GM23338 (cell line): ENCODE measurements at places on chromosomes 2 and 18.

DNA sequence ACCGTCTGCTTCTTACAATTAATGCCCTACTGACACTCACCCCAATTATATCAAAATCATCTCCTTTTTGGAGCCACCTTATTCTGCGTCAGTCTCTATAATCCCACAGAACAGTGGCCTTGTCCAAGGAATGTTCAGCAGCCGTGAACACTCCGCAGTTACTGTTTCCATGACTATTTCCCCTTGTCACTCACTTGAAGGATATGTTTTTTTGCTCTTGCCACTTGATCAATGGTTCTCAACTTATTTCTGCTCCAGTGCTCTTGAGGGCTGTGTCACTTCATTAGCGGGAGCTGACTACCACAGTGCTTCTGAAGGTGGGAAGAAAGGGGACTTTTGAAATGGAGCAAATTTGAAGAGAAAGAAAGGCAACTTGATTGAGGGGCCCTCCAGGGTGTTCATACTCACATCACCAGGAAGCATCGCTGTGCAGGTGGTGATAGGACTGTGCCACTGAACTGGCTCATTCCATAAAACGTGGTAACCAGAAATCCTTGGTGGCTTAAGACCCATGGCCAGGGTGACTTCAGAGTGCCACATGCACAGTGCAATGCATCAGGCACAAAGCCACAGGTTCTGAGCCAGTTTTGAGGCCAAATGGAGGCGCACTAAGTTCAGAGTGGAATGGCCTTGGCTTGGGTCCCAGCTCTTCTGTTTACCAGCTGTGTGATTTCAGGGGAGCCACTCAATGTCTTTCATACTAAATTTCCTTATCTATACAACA lies 320.6 kb upstream of the RAB12 start:
- DNase-seq, result no peak

- DNase-seq, result no peak
Measured at GRCh38 chr2:14072338-14072737, 560.2 kb upstream of the LRATD1 start.

GRCh38 chr18:3400567-3401296 lies 49.2 kb upstream of the TGIF1 start:
- no peak for DNase-seq

- no peak for DNase-seq
Measured at GRCh38 chr18:35927430-35927829, 45.0 kb upstream of the RMP24 start.

- DNase-seq, result no peak
Measured at GRCh38 chr18:23188068-23188760, 52.9 kb downstream of the CABLES1 start.

DNA sequence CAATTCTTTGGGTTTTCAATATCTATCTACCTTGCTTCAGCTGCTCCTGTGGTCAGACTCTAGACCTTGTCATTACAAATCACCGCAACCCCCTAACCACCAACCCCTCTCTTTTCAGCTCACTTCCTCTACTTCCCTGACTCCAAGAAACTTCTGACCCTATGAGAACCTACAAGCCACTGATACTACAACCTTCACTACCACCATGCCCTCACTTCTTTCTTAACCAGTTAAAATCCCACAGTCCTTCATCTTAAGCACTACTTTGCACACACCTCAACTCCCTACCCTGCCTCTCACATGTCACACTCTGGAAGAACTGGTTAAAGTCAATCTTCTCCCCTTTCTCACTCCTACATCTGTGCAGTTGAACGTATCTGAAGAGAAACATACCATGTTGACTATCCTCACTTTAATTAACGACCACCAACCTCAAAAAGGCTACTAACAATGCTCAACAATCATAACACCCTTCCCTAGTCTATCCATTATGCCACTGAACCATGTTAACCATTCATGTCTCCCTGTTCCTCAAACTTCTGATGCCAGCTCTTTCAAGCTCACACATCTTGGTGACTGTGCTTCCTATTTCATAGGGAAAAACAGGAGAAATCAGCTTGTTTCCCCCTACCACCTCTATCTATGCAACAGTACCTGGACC lies 12.6 kb downstream of the EIF2AK3 start:
- no peak for DNase-seq

DNA sequence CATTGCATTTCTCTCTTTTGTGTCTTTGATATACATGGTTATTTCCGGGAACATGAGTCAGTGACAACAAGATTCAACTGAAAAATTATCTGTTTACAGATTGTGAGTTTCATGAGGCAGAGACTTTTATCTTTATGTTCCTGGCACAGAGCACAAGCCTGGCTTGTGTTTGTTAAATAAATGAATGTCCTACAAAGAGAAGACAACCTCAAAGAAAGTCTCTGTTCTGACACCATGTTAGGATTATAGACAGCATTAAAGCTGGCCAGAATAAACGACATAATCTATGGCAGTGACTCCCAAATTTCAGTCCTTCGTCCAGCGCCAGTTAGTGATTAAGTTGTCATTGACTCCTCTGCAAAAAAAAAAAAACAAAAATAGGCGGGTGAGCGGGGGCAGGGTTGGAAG lies 97.4 kb upstream of the DNAJC10 start:
- DNase-seq, result no peak

- DNase-seq, result peak; percentile 49
Measured at GRCh38 chr2:97645112-97645694, 659 bp upstream of the COX5B start.

DNA sequence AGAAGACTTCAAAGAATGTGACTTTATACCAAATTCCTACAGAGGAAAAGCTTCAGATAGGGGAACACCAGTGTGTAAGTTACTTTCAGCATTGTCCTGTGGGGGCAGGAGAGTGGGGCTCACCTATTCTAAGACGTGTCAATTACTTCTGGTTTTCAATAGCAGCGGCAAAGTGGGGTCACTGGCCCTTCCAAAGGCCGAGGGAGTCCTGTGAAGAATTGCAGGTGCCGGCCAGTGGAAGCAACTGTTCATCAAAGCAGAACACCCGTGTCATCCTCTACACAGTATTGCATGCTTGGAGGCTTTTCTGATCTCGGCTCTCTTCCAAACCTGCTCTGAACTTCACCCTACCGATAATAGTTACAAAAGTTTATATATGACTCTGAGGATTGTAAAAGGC lies 1176.5 kb upstream of the TMEFF2 start:
- peak; percentile 36 for DNase-seq

DNA sequence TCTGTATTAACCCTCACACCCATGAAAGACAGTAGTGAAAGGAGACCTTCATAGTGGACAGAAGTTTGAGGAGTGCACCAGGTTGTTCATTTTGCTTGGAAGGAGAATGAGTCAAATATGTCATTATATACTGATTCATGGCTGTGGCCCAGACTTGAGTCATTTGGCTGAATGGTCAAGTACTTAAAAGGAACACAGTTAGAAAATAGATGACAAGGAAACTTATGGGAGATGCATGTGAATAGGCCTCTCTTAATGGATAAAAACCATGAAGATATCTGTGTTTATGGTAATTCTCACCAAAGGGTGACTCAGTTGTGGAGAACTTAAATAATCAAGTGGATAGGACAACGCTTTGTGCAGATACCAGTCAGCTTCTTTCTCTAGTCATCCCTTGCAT lies 524.7 kb upstream of the CNTNAP5 start:
- no peak for DNase-seq

DNA sequence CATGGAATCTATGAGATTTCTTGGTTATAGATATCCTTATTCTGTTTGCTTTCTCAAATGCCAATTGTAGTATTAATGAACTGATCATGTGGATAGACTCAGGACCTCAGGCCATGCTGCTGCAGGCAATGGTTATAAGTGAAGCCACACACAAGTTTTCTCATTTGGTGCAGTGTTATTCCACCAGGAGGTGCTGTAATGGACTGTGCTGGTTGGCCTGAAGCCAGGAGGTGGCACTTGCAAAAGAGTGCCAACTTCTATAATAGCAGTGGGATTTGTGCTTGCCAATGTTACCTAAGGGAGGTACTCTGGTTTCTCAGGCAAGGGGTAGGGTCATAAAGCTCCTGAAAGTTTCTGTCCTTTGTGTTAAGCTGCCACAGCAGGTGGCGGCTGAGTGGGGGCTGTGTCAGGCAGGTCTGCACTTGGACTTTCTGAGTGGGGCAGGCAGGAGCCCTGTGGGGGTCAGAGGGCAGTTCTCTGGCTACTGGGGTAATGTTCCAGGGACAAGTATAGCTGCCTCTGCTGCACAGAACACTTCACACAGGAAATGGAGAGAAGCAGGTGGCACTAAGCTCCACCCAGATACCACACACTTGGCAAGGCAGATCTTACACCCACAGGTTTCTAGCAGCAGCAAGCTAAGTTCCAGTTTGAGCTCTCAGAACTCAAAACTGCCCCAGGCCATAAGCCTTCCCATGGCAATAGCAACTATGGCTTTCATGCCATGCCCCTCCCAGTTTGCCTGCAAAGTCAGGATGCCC lies 352.6 kb upstream of the CWC22 start:
- peak; percentile 10 for DNase-seq

DNA sequence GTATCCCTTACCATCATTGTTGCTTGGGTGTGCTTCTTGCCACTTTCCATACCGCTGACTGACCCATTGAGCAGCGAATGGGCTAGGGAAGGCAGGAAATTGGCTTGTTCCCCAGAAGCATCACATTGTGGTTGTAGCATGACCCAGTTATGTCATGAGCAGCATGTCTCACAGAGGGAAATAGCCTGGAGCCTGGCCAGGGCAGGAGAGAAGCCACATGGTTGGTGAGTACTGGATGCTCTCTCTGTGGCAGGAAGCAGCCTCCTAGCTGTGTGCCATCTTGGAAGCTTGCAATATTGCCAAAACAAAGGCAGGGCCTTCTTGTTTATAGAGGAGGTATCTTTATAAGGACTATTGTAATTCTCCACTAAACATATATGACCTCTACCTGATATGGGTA lies 482.6 kb downstream of the PIK3C3 start:
- no peak for DNase-seq
